ENCODE measurements at places on chromosomes 16 and 17. TPM values are rescaled to one million over a fixed set of nuclear protein-coding genes. Genes with fewer than 3 reads are reported as not detected.

NPIPA2 gene
- 3.9 TPM for total RNA-seq

NPIPA3 gene
- total RNA-seq, result 3.7 TPM

SEPTIN1 gene
- 1.7 TPM for total RNA-seq

CTRB1 gene
- 2.7 TPM for total RNA-seq

ANTKMT gene
- 93.6 TPM for total RNA-seq

CCL4L2 gene
- total RNA-seq, result not detected

PLXDC1 gene
- not detected for total RNA-seq

TIMP2 gene
- total RNA-seq, result 62.4 TPM

NEURL4 gene
- 58.9 TPM for total RNA-seq

HOXB1 gene
- total RNA-seq, result not detected

PTGES3L gene
- 0.74 TPM for total RNA-seq

MILR1 gene
- not detected for total RNA-seq

ZSCAN10 gene
- 0.21 TPM for total RNA-seq

KRT12 gene
- total RNA-seq, result not detected

ARHGAP23 gene
- 33.0 TPM for total RNA-seq

TBC1D3C gene
- not detected for total RNA-seq

FBXL16 gene
- 28.0 TPM for total RNA-seq

WFIKKN1 gene
- 2.0 TPM for total RNA-seq

SLC52A1 gene
- total RNA-seq, result 0.54 TPM

TGFB1I1 gene
- 32.5 TPM for total RNA-seq

SLC5A10 gene
- total RNA-seq, result not detected

CDH5 gene
- 0.18 TPM for total RNA-seq

FKBP10 gene
- 190 TPM for total RNA-seq

ZNF821 gene
- total RNA-seq, result 6.4 TPM

DRC3 gene
- total RNA-seq, result 3.6 TPM

RNU2-1 gene
- 4,481 TPM for total RNA-seq

NPIPA5 gene
- total RNA-seq, result 0.26 TPM

RAB40C gene
- 30.7 TPM for total RNA-seq

RETREG3 gene
- 42.3 TPM for total RNA-seq

Measured in Panc1 (cell line).